Upper lobe of right lung (tissue), 1 donor: ENCODE measurements at places on chromosomes 5 and 9.

DNA sequence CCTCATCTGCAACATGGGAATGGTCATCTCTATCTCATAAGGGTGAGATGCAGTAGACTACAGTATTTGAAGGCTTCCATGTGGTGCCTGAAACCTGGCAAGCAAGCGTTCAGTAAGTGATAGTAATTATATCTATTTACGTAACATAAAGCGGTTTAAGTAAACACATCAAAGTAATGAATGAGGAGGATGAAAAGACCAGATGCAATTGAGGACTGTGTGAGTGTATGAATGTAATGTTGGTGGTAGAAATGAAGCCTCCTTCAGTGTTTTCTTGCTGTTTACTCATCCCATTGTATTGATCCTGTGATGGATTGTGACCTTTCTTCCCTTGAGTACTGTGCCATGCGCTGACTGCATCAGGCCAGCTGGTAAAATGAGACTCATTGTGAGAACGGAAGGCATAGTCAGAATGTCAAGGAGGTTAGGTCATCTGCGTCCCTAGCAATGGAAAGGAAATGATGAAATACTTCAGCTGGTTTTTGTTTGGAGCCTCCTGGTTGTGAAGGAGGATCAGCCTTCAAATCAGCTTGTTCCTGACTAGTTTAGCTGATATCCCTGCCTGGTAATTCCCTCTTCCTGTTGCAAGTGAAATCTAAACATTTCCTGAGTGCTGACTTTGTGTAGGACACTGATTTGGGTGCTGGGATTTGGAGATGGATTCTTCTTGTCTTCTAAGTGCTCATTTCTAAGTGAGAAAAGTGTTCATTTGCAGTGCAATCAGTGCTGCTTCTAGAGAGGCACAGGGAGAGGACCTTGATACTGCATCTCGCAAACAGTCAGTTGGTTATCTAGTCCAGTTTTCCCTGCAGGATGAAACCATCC lies 35.6 kb downstream of the TNFSF8 start:
- no peak for DNase-seq

DNA sequence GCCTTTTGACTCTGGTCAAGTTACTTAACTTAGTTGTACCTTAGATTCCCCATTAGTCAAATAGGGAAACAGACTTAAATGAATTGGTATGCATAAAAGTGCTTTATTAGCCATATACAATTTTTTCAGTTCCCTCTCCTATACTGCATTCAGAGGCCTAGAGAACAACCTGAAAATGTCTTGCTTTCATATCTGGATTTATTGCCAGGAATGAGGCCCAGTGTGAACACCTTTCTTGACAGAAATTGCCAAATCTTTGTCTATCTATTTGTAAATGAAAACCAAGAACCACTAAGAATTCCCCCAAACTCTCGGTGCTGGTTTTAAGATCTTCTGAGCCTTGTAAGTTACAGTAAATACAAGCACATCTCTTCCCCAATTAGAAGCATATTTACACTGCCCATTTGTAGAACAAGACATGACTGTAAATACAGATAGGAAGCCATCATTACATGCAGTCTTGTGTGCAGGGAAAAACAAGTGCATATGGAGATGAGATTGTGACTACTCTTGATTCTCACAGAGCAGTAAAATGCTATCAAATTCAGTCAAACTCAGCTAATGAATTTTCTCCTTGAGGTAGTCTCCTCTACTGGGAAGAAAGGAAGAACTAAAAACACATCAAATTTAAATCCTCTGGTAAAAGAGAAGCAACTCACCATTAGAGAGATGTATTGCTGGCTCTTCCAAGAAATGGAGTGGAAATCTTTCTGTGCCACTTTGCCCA lies 5.2 kb upstream of the FAM13B start:
- DNase-seq, result no peak

DNA sequence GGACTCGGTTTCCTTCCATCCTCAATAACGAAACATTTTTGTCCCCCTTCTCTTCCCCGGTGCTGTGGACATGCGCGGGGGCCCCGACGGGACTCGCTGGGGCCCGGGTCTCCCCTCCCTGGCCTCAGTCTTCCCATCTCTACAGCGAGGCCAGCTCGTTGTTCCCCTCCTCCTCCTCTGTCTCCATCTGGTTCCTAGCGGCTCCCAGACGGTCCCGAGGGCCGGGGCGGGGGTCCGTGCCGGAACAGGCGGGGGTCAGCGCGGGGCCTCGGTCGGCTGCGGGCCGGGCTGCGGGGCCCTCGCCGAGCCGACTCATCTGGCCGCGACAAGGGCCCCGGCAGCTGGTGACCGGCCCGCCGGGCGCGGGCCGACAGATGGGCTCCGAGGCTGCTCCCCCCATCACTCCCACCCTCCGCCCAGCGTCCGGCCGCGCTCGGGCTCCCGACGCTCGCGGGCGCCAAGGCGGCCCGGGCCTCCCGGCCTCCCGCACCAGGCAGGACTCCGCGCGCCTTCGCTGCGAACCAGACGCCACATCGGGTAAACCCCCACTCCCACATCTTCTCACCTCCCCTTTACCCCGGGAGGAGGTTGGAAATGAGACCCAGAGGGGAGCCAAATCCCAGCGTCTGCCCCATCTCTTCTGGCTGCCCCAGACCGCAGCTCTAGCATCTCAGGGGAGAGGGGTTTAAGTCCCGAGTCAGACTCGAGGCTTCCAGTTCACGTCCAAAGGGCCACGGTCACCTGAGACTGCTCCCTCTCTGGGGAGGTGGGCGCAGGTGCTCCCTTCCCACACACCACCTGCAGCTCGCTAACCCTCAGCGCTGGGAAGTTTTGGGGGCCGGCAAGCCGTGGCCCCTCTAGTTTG lies 8.1 kb downstream of the BARHL1 start:
- DNase-seq, result no peak

GRCh38 chr5:27266184-27266583 lies 227.8 kb upstream of the CDH9 start:
- DNase-seq, result no peak

DNA sequence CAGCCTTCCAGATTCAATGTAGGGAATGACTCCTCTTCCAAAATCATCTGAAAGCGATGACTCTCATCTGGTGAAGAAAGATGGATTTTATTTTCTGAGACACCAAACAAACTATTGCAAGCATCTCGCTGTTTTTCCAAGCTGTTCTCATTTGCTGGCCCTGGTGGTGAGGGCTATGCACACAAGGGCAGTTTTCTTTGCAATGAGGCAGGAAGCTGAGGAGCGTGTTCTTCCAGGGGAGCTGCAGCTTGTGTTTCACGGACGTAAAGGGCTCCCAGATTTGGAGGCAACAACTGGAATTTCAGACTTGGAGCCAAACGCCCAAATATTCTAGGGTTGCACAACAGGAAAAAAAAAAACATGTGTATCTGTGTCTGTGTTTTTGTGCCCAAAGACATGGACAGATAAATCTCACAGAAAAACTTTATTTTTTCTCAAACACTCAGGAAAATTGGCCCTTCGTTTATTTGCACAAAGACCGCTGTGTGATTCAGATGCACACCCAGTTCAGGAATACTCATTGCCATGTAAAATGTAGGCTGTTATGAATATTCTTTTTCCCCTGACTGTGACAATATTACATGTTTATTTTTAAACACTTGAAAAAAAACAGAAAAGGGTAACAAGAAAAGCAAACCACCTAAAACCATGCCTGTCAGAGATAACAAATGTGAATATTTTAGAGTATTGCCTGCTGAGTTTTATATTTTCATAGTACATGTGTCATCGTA lies 151.3 kb downstream of the GAS1 start:
- no peak for DNase-seq

GRCh38 chr5:87051502-87052113 lies 216.1 kb upstream of the RASA1 start:
- DNase-seq, result no peak

GRCh38 chr5:87231037-87231808 lies 36.5 kb upstream of the RASA1 start:
- no peak for DNase-seq

DNA sequence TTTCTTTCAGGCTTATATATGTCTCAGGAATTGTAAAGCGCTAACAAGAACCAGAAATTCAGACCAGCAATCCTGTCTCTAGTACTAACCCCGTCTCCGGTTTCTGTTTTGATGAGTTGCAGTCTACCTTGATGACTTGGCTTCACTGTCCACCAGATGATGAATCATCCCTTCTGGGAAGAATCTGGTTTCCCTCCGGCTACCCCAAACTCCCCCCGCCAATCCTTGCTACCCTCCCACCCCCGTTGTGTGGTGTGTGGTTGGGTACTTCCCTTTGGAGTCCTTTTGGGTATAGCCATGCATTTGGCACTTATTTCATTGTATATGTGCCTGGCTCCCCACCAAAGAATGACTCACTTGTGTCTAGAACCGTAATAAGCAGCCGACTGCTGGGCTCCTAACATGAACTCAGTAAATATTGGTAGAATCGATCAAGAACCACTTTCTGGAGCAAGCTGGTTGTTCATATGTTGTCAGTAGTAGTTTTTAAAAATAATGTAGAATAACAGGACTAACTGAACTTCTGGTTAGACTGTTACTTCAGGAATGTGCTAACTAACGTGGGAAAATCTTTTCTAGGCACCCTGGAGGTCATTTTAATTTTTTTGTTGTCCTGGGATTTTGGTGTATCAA lies 8.3 kb upstream of the TGFBI start:
- DNase-seq, result no peak

- peak; percentile 86 for DNase-seq
Observed at GRCh38 chr5:177362610-177363507, 5.1 kb downstream of the RGS14 start.

GRCh38 chr9:113525831-113526230 lies 62.3 kb downstream of the RGS3 start:
- peak; percentile 51 for DNase-seq

DNA sequence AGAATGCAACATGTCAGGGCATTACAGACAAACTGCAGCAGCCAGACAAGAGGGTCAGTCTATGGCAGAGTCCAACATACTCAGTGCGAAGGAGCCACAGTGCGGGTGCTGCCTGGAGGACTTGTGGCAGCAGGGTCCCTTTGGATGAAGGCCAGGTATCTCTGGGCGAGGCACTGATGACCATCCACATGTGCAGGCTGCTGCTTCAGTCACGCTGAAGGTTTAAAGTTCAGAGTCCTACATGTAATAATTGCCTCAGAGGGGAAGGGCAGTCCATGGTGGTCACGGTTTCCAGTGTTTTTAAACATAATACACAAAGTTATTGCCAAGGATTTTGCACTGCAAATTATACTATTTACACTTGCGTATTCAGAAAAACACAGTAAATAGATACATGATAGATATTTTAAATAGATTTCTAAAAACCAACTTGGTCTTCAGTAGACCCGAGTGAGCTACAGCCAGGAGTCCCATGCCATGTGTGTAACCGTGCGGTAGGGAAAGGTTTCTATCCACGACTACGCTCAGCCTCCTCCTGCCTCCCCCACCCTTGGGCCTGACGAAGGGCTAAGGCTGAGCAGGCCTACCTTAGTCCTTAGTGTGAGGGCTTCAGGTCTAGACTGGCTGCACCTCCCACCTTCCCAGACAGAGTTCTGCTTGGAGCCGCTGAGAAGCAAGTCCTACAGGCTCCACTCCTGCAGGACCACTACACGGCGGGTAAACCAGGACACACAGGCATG lies 76.2 kb downstream of the GPR21 start:
- no peak for DNase-seq

DNA sequence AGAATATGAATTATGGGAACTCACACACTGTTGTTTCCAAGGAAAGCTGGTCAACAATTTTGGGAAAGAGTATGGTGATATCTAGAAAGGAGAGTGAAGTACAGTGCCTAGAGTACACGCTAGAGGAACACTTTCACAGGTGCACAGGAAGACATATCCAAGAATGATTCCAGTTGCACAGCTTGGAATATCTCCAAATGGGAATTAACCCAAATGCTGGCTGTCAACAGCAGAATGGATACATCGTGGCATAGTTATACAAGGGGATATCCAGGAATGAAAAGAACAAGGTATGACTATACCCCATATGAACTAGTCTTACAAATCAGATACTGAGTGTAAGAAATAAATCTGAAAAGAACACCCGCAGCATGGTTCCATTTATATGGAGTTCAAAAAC lies 231.3 kb downstream of the FSTL4 start:
- no peak for DNase-seq
